Lung (tissue), 17 donors: ENCODE measurements at places on chromosomes 2 and 18. TPM values are rescaled to one million over a fixed set of nuclear protein-coding genes. Genes with fewer than 3 reads are reported as not detected.

DNA sequence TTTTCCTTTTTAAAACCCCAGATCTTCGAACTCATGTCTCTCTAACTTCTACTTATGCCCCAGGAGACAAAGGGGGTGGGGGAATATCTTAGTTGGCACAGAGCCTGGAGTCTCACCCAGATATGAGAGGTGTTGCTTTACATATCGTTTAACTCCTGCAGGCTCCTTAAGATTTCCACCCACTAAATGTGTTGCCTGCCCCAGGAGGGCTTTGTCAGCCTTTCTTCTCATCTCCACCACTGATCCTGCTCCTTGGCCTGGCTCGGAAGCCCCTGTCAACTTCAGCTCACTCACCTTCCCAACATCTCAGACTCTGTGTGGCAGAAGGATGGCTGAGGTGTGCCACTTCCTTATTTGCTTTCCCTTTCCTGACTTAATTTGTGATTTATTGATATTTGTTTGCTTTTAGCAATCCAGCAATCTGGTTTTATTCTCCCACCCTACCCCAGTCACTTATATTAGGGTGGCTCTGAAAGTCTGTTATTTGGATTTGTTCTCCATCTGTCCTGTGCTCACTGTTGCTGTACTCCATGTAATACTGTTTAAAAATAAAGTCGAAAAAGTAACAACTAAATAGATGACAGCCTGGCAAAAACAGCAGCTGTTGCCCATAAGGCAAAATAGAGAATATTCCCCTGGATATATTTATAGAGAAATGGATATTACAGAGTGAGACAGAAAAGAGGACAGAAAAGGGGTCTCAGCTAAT is 200.6 kb downstream of the ZBTB7C start:
- no peak overlapping the region for H3K27ac ChIP-seq
- peaks cover 2% of the 10 kb centered on the region for H3K4me1 ChIP-seq
- H3K4me3 ChIP-seq: no peak overlapping the region
- no peaks in the 10 kb centered on the region for H3K27me3 ChIP-seq
- H3K36me3 ChIP-seq: no peaks in the 10 kb centered on the region
- no peak for DNase-seq

DNA sequence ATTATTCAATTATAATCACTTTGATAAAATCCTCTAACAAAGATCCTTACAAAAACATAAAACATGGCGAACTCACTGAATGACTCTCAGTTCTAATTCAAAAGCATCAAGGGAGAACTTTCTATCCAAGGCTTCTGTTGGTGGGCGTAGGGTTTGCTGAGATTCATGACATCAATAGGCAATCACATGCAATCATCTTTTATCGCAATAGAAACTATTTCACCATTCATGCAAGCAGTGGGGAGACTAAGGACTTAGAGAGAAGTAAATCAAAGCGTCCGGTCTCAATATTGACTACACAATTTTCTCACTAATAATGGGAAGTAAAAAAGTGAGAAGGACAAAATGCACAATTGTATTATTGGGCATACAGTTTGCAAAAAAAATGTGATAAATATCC is 168.7 kb downstream of the SCG2 start:
- H3K4me3 ChIP-seq: no peak overlapping the region
- H3K4me1 ChIP-seq: no peaks in the 10 kb centered on the region
- no peak for DNase-seq
- no peaks in the 10 kb centered on the region for H3K27me3 ChIP-seq

DNA sequence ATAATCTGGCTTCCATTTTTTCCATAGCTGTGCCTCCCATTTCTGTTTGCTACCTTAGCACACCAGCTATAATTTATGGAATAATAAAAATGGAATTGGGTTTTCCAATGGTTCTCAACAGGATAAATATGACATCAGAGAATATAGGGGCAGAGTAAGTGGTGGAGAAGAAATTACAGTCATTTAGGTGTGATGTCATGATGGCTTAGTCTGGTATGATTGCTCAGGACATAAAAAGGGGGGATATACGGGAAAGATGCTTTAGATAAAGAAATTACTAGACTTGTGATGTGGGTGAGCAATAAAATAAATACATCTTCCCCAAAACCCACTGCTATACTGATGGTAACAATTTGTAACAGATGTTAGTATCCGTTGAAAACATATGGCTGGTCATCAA is 21.6 kb upstream of the KIF5C start:
- DNase-seq: no peak
- H3K4me1 ChIP-seq: no peaks in the 10 kb centered on the region
- H3K4me3 ChIP-seq: no peak overlapping the region
- no peaks in the 10 kb centered on the region for H3K36me3 ChIP-seq
- no peaks in the 10 kb centered on the region for H3K27me3 ChIP-seq

Gene ITGAV
- 91.8 TPM for total RNA-seq

Gene MRO
- total RNA-seq: 0.71 TPM
